ENCODE measurements at places on chromosomes 1 and 21. TPM values are rescaled to one million over a fixed set of nuclear protein-coding genes. Genes with fewer than 3 reads are reported as not detected.

- DNase-seq = no peak
These were observed 226.5 kb downstream of the SMYD3 start for GRCh38 chr1:246280551-246280950.

DNA sequence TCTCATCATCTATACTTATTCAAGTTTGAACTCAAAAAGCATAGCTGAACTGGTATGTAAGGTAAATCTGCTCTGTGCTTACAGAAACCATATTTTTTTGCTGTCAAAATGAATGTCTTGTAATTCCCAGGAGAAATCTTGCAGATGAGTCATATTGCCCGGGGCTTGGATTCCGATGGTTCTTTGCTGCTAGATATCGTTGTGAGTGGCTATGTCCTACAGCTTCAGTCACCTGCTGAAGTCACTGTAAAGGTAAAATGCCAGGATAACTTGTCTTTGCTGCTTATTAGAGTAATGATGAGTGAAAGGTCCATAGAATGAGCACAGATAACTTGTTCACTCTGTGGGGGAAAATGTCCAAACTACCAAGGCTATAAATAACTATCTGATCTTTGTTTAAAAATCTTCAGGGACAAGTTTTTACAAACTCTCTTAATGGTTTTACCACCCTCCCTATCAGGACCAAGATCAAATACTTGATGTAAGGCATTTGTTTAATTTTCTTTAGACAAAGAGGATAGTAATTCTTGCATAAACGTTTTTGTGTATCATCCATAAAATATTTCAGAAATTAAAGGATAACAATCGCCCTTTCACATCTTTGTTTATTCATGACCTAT, 222.3 kb downstream of the TPR start:
- DNase-seq = no peak

- DNase-seq = no peak
These were observed 4.1 kb upstream of the TRAF3IP3 start for GRCh38 chr1:209751627-209752231.

DNA sequence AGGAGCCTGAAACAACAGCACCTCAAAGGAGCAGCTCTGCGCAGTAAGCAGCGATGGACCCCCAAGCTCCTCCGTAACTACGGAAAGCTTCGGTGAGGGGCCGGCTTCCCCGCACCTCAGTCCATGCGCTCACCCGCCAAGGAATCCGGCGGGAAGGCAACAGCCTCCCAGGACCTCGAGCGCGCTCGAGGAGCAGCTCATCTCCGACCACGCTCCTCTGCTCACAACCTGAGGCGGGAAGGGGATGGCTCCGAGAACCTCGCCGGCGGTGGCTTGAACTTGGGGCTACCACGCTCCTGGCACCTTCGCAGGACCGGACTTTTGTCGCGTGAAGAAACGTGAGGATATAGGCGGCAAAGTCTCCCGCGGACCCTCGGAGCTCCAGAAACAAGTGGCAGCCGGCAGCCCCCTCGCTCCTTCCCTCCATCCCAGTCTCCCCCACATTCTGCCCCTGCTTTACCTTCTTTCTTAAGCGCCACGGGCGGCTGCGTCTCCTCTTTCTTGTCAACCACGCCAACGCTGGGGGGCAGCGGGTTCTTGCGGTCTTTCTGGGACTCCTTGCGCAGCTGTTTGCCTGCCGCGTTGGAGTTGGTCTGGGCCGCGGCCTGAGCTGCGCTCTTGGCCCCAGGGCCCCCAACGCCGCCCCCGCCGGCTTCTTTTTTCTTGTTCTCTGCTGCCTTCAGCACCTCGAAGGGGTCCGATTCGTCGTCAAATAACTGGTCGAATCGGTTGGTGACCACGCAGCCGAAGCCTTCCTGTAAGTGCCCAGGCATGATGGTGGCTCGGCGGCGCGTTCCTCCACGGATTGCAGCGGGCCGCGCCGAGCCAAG, 459 bp downstream of the SERBP1 start:
- DNase-seq = peak; percentile 21

DNA sequence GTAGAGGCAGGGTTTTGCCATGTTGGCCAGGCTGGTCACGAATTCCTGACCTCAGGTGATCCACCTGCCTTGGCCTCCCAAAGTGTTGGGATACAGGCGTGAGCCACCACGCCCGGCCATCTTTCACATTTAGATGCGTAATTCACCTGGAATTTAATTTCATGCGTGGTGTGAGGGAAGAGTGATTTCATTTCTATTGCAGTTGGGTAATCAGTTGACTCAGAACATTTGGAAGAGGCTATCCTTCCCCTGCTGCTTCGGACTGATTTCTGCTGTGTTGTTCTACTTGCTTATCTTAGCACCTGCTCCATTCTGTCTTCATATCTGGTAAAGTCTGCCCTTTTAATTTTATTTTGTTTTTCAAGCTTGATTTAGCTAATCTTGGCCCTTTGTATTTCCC, 19.1 kb downstream of the DIP2A start:
- no peak for DNase-seq

- DNase-seq = no peak
These were observed 52.1 kb upstream of the LAPTM5 start for GRCh38 chr1:30809514-30810263.

DNA sequence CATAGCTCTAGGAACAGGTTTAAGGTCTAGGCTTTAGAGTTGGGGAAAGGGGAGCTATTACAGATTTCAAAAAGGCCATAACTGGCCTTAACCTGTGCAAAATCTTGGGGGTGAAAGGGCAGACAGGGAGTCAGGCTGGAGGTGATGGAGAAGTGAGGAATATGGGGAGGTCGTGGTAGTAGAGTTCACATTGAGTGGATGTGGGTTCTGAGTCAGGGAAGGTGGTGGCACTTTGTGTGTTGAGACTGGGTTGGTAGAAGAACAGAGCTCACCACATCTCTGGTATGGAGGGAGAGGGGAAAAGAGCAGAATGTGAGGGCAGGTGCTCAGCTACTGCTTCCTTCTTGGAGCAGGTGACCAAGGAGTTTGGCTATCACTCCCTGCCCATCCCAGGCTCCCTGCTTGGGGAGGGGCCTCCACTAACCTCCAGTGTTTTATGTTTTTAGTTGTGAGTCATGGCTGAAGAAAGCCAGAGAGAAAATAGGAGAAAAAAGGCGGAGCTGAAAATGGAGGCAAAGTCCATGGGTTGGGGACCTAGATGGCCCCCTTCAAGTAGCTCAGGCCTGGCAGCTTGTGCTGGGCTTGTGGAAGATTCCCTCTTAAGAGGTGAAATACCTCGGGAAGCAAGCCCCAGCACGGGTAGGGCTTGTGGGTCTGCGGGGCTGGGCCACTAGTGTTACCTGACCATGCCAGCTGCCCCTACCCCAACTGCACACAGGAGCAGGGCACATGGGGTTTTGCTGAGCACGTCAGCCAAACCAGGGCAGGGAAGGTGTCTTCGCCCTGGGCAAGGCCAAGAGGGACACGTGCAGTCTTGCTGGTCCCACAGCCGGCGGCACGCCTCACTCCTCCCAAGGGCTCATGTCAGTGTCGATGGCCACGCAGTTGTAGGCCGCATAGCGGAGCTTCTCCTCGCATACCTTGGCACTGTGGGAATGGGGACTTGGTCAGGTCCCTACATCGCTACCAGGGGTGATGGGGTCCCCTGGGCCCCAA, 8.2 kb downstream of the HECTD3 start:
- no peak for DNase-seq

DNA sequence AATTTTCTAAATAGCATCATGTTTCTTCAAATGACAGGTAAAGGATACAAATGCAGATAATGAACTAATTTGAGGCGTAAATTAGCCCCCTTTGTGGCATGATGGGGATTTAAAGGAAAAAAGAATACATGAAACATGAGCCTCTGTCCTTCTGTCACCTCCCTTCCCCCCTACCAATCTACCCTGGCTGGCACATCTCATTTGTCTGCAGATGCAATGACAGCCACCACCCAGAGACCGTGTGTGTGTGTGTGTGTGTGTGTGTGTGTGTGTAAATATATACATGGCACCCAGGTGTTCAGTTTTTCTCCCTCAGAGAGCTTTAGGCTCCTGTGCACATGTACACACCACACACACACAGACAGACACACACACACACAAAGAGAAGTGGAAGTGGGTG, 451.1 kb downstream of the RWDD3 start:
- no peak for DNase-seq

DNA sequence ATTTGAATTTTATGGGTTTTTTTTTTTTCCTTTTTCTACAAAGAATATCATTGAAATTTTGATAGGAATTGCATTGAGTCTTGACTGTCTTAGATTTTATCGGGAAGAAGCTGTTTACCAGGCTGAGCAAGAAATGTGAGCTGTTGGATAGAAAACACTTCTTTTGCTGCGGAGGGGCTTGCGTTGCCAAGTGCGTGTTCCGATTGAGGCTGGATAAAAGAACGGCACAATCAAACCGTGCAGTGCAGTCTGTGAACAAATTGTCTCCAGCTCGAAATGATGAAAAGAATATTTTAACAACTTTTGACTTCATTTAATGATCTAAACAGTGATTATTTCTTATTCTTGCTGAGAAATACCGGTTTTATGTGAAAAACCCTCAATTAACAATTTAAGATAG, 149.4 kb downstream of the RYR2 start:
- DNase-seq = no peak

DNA sequence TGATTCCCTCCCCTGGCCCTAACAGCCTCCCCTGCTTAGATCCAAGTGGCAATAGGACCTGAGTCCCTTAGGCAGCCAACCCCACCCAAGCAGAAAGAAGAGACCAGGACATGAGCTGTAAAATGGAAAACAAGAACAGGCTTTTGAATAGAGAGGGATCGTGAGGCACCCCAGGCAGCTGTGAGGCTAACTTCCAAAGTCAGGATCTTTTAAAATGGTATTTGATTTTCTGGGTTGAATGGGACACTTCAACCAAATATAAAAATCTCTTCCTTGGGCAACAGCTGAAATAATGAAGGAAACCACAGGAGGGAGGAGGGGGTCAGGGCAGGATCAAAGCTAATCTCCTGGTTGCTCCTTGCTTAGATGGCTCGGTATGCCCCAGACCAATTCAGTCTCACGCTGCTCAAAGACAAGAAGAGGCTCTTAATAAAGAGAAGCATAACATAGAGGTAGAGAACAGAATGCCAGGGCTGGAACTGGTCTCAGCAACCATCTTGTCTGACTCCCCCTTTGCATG, 28.6 kb upstream of the AVPR1B start:
- DNase-seq = no peak

DNA sequence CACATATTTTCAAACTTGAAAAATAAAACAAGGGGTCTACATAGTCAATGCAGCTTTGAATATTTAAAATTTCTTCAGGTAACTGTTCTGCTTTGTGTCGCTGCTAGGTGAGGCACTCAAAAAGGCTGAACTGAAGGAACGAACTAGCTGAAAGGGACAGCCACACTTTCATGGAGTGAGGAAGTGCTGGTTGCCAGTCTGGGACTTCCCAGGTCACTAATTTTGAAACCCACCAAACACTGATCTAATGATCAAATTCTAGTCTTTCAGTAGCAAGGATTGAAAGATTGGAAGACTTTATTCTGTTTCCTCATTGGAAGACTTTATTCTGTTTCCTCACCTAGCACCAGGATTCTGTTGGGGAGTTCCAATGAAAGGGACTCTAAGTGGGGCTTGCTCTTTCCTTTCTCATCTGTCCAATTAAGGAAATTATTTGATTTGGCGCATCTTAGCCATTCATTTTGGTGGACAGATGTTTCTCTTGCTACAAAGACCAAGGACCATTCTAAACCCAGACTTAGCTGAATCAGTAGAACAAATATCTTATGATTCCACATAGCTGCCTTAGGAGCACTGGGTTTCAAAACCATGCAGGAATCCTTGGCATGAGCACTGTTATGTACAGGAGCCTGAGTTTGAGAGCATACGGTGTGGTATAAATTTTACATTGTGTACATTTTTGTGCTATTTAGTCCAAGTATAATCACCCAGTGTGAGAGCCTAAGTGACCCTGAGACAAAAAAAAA, 10.9 kb upstream of the ARID1A start:
- DNase-seq = no peak

DNA sequence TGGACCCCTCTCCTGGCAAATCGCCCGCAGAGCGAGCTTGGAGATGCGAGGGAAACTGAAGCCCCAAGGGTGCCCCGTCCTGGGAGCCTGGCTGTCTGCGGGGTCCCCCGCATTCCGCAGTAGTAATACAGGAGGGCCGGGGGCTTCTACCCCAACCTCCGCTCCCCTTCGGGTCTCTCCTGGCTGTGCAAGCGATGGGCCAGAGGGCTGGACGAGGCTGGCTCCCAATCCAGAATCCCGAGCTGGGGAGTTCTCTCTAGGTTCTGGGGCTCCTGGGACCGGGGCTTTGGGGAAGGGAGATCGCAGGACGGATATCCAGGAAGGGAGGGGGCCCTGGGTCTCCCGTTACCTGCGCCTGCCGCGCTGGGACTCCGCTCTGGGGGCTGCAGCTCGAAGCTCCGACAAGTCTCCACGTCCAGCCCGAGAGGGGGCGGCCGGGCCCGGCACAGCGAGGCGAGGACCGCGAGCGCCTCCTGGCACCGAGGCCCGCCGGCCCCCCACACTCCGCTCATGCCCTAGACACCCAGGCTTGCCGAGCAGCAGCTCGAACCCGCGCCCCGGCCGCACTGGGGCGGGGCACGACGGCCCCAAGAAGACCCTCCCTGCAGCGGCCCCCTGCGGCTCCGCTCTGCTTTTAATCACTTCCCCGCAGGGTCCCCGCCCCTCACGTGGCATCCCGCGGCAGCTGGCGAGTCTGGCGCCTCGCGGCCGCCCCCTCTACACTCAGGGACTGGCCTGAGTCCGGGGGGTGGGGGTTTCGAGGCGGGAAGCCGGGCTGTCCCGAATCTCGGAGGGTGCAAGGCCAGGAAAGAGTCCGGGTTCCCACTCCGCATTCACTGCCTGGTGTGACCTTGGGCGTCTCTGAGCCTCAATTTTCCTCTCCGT, at the start of gene SYT6:
Gene SYT6, minus strand, starts transcription at position 609 of the 885 bp plus-strand sequence. Its CDS starts 97 bp downstream, at position 512.
- no peak for DNase-seq

GRCh38 chr1:30911059-30911954, 2.7 kb upstream of the SDC3 start:
- DNase-seq = no peak

GRCh38 chr1:151510020-151510405, 1.2 kb upstream of the CGN start:
- DNase-seq = no peak

DNA sequence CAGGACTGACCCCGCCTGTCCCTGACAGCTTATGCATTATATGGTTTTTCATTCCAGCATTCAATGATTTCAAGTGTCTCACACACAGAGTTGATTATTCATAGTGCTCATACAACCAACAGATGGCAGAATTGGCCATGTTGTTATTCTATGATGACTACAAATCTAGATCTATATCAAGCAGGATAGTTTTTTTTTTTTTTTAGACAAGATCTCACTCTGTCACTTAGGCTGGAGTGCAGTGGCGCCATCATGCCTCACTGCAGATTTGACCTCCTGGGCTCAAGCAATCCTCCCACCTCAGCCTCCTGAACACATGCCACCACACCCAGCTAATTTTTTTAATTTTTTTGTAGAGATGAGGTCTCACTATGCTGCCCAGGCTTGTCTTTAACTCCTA, 40.1 kb upstream of the LRRC8D start:
- no peak for DNase-seq

The RAP1GAP gene
- total RNA-seq = 0.07 TPM

The SMCP gene
- total RNA-seq = not detected

The KCNK1 gene
- 0.73 TPM for total RNA-seq

The HPCA gene
- total RNA-seq = not detected

The C1orf105 gene
- not detected for total RNA-seq

The PLA2G2C gene
- 0.25 TPM for total RNA-seq

The OR6Y1 gene
- total RNA-seq = not detected

The CRP gene
- not detected for total RNA-seq

The BCL2L15 gene
- total RNA-seq = 1.5 TPM
